PC-9 (cell line): ENCODE measurements at places on chromosomes 5 and 9.

DNA sequence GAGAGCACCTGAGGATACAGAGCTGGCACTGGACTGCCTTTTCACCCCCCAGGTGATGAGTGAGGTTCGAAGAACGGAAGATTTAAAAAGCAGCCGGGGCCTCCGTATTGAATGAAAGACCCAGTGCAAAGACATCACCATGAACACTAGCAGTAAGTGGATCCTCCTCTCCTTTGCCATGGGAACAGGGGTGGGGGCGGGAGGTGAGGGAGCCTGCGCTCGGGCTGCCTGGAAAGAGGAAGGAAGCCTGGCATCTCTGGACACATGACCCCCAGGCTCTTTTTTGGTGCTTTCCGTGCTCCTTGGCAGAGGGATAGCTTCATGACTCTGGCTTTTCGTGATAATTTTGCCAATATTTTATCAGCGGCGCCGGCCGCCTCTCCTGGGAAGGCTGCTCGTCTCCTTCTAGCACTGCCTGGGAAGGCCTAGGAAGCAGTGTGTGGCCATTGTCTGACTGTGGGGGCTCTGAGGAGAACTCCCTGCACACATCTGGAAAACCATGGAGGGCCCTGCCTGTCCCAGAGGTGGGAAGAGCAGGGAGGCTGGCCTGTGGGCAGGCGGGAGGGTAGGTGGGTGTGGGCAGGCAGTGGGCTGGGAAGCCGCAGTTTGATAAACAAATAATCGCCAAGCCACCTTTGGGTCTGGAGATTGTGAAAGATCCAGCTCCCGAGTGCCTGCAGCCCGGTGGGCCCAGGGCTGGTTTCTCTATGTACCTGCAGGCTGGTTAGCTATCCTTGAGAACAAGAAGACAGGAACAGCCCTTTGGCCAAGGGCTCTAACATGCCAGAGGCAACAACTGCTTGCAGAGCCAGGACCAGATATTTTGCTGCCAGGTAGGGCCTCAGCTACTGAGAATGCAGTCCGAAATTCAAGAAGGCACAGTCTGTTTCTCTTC lies 911 bp downstream of the ABLIM3 start:
- H3K4me1 ChIP-seq, result peaks cover 61% of the 10 kb centered on the region
- H3K4me3 ChIP-seq, result peak overlapping the region; percentile 97
- peak overlapping the region; percentile 91 for H3K27ac ChIP-seq
- H3K36me3 ChIP-seq, result peaks cover 25% of the 10 kb centered on the region
- DNase-seq, result no peak
- no peaks in the 10 kb centered on the region for H3K27me3 ChIP-seq

DNA sequence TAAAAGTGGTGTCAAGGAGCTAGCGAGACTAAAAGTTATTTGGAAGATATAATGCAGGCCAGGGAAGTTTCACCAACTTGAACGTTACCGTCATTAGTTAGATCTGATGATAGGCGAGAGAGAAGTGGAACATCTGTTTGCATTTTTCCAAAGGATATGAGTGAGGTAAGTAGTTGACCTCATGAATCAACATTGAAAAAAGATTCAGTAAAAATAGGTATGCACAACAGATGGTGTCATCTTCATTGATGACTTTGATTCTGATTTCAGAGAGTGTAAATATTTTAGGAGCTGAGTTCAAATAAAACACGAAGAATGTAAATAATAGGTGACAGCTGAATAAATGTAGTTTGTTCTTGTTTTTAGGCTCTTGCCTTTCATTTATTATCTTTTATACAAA lies 998.9 kb upstream of the CDH6 start:
- no peak for DNase-seq
- no peaks in the 10 kb centered on the region for H3K4me1 ChIP-seq
- H3K36me3 ChIP-seq, result no peaks in the 10 kb centered on the region
- H3K27ac ChIP-seq, result no peak overlapping the region

- peak; percentile 60 for DNase-seq
- H3K4me1 ChIP-seq, result peaks cover 14% of the 10 kb centered on the region
- no peaks in the 10 kb centered on the region for H3K36me3 ChIP-seq
- H3K27ac ChIP-seq, result no peak overlapping the region
Measured at GRCh38 chr5:32329395-32329834, 16.7 kb upstream of the MTMR12 start.

DNA sequence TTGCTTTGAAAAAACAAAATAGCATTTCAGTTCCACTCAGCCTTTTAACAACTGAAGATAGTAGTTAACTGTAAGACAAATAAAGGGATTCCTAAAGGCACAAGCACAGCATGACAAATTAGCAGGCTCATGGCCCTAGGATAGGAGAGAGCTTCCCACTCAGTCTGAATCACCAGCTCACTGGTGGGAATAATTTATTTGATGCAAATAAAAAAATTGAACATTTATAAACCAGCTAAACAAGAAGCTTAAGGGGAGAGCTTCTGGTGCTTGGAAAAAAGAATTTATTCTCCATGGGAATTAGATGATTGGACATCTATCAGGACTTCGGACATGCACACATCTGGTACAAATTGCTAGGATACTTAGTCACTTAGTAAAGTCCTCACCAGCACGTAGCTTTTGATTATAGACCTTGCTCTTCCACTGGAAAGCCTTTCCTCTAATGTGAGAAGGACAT lies 294.1 kb upstream of the TNC start:
- no peak for DNase-seq
- H3K36me3 ChIP-seq, result no peaks in the 10 kb centered on the region
- H3K4me3 ChIP-seq, result no peak overlapping the region

- no peaks in the 10 kb centered on the region for H3K4me1 ChIP-seq
- no peaks in the 10 kb centered on the region for H3K36me3 ChIP-seq
- no peak overlapping the region for H3K27ac ChIP-seq
- no peak overlapping the region for H3K4me3 ChIP-seq
- DNase-seq, result no peak
Measured at GRCh38 chr9:13213998-13214397, 65.5 kb downstream of the MPDZ start.

GRCh38 chr9:9847750-9848149 lies 765.1 kb downstream of the PTPRD start:
- no peaks in the 10 kb centered on the region for H3K36me3 ChIP-seq
- no peaks in the 10 kb centered on the region for H3K4me1 ChIP-seq
- no peak overlapping the region for H3K4me3 ChIP-seq
- no peak for DNase-seq
- no peak overlapping the region for H3K27ac ChIP-seq

GRCh38 chr9:120536949-120537640 lies 42.9 kb downstream of the CDK5RAP2 start:
- H3K4me3 ChIP-seq, result no peak overlapping the region
- H3K27ac ChIP-seq, result no peak overlapping the region
- H3K36me3 ChIP-seq, result 0 out of 2 replicates have a peak, but pooled peaks cover 16% of the 10 kb centered on the region

GRCh38 chr9:77916410-77916819 lies 115.2 kb downstream of the GNAQ start:
- H3K4me3 ChIP-seq, result no peak overlapping the region
- H3K27me3 ChIP-seq, result no peaks in the 10 kb centered on the region
- DNase-seq, result no peak
- no peaks in the 10 kb centered on the region for H3K4me1 ChIP-seq
- H3K27ac ChIP-seq, result no peak overlapping the region
- peaks cover 9% of the 10 kb centered on the region; the same call in 1 of the 2 replicates for H3K36me3 ChIP-seq

DNA sequence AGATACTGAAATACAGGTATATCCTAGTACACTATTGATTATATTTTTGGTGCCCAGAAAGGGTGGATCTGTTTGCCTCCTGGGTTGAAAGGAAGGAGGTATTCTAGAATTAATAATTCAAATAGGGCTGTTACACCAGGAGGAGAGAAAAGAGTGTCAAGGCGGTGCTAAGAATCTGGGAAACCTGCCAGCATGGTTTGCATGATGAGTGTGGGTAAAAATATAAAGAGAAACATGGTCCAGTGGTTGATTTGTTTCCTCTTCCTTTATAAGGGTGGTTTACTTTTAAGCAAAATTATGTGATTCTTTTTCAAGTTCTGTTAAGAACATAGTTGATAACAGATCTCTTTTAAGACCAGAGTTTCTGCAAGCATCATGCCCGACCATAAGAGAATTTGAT lies 69.4 kb upstream of the NFIB start:
- H3K27me3 ChIP-seq, result no peaks in the 10 kb centered on the region
- H3K27ac ChIP-seq, result no peak overlapping the region
- no peak overlapping the region for H3K4me3 ChIP-seq
- H3K4me1 ChIP-seq, result no peaks in the 10 kb centered on the region
